Activated T-cell treated with anti-CD3 and anti-CD28 coated beads, Interleukin-2, amount 50 U/mL, for 48 hours (primary cell): ENCODE measurements at places on chromosomes 7 and 10.

DNA sequence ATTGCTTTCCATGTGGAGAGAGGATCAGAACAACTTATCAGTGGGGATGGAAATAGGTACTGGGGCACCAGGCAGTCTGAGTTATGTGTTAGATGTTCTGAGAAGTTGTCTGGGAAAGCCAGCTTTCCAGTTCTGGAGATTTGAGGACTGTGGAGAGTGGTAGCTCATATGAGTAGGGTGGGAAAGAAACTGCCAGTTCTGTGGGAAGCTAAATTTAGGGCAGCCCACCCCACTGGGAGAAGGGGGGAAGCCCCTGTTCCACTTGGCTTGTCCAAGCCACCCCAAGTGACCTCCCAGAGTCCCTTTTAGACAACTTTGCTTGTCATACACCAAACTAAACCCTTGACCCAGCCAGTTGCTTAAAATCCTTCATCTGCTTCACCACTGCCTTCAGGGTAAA is 189.5 kb downstream of the REEP3 start:
- DNase-seq: no peak

- DNase-seq: no peak
These were observed 42.2 kb downstream of the ACSM6 start for GRCh38 chr10:95236068-95236903.

- DNase-seq: no peak
These were observed 15.9 kb downstream of the ADAM12 start for GRCh38 chr10:126372396-126372795.

DNA sequence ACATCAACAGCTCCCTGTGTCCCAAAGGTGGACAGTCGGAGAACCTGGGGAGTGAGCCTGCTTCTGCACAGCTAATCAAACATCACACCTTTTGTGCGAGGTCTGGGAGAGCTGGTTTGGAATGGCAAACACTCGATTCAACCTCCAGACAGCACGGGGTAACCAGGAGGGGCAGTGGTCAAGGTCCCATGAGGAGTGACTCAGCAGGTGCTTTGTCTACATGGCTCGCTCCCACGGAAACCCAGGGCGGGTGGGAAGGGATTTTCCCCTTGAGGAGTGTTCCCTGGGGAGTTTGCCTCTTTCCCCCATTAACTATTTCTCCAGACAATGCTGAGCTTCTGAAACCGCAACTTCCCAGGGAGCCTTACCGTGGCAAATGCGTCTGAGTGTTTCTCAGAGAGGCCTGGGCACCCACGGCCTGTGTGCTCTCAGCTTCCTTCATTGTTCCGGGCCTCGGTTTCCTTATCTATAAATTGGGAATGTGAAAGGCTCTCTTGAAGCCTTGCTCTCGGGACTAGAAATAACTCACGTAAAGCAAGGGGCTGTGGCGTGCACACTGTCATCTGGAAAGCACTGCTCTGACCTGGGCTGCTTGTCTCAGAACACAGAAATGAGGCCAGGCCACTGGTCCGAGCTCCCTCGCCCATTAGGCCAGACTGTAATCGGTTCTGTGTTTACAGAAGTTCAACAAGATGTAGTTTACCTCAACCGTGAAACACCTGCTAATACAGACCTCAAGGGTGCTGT is 14.0 kb upstream of the GTPBP4 start:
- DNase-seq: no peak

DNA sequence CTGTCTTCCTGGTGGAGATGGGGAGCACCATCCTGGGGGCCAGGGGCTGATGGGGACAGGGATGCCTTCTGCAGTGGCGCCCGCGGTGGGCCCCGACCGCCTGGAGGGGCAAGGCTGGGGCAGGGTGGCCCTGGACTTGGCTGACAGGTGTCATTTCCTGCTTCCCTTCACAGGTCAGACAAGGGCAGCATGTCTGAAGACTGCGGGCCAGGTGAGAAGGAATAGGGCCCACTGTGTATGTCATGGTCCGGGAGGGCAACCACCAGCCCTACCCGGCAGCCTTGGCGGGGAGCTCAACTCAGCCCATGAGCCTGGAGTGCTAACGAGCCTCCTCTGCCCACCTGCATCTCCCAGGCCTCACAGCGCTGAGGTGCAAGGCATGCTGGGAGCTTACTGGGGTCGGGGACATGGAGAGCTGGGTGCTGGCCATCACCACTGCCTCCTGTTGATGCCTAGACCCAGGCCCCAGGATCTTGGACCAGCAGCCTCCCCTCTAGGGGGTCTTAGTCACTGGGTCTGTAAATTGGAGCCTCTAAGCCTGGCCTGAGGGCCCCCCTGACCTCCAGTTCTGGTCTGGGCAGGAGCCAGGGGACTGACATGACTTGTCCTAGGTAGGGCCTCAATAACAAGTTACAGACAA is 28.0 kb upstream of the SRRM3 start:
- DNase-seq: no peak

- no peak for DNase-seq
These were observed 60.3 kb upstream of the LYZL1 start for GRCh38 chr10:29228562-29228961.

DNA sequence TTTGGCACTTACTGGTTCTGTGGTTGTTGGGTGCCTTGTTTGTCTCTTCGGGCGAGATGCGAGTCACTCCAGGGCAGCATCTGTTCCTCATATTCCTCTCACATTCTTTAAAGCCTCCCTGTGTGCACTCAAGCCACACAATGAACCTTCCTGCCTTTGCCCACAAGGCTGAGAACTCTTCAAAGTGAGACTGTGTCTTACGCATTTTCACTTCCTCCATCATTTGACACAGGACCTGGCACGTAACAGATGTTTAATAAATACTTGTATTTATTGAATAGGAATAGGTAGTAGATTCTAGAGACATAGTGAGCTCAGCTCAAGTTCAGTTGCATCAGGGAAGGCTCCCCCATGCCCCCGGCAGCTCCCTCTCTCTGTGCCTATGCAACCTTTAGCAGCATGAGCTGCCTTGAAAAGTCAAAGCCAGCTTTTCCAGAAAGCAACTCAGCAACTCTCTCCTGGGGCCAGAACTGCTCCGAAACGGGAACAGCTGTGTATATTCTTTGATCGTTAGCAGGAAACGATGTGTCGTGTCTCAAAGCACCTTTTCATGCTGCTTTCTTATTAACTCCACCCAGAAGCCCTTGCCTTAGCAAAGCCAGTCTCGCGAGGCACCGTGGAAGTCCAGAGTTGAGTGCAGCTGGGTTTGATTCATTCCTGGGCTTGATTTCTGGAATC is 97.5 kb downstream of the PFKFB3 start:
- peak; percentile 54 for DNase-seq

DNA sequence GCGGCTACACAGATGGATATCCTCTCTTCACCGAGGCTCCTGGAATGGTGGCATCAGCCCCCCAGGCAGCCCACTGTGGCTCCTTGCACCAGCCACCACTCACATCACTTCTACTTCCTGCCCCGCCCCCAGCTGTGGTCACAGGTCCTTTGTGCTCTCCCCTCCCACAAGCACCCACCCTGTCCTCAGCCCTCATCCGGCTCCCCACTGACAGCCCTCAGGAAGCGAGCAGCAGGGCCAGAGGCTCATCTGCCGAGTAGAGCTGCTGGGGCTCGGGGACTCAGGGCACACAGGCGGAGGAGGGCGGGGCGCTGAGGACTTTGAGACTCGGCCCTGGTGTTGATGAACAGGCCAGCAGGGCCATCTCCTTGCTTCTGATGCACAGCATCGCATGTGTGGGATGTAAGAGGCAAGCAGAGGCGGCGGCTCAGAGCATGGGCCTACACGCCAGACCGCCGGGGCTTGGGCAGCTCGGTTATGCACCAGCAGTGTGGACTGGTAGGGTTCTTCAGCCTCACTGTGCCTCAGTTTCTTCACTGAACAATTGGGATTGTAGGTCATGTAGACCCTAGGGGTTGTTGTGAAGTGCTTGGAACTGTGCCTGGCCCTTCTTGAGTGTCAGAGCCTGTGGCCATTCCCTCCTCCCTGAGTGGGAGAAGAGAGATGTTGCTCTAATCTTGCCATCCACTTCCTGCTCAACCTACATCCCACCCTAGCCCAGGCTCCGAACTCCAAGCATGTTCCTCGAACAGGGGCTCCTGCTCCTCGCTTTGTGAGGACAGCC is at the start of gene PRF1:
Gene PRF1, minus strand, starts transcription at position 77 of the 784 bp plus-strand sequence. CDS start 1,839 bp downstream, outside the sequence.
- DNase-seq: peak; percentile 87

DNA sequence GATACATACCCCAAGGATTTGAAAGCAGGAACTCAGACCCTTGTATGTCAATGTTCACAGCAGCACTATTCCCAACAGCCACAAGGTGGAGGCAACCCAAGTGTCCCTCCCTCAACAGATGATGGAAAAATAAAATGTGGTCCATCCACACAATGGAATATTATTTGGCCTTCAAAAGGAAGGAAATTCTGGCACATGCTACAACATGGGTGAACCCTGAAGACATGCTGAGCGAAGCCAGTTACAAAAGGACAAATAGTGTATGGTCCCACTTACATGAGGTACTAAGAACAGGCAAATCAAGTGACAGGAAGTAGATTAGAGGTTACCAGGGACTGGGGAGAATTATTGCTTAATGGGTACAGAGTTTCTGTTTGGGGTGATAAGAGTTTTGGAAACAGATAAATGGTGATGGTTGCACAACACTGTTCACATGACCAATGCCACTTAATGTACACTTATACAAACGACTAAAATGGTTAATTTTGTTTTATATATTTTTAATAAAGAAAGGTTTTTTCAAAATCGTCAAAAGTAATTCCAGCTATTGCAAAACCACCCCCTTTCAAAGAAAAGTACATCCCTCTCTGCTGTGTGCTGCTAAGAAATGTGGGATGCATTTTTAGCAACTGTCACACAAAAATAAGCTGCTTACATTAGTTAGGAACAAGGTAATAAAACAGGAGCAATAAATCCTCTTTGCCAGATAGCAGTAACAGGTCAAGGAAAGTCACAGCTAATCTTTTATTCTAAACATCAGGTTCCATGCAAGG is 85.7 kb downstream of the GRB10 start:
- no peak for DNase-seq

- DNase-seq: no peak
These were observed 397.6 kb upstream of the LRRN3 start for GRCh38 chr7:110693344-110693743.

DNA sequence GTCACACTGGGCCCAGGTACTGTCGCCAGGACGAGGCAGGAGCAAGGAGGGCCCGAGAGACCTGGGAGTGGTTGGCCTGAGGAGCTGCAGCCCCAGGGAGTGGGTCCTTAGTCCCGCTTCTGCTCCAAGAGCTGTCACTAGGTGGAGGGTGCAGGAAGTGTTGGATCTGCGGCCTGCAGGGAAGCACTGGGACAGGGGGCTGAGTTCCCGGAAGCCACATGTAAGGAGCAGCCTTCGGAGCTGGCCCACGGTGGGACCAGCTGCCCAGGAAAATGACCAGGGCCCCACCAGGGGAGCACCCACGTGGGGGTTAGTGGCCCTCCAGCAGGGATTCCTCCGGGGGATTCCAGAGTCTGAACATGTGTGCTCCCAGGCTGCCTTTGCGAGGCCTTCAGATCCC is 9.2 kb upstream of the AQP1 start:
- DNase-seq: no peak

- DNase-seq: no peak
These were observed 268.3 kb upstream of the IGFBP3 start for GRCh38 chr7:46189255-46189790.

- DNase-seq: no peak
These were observed 102.8 kb downstream of the PRKG1 start for GRCh38 chr10:51176976-51177695.

- DNase-seq: no peak
These were observed 58.8 kb upstream of the GAD2 start for GRCh38 chr10:26157734-26158133.

DNA sequence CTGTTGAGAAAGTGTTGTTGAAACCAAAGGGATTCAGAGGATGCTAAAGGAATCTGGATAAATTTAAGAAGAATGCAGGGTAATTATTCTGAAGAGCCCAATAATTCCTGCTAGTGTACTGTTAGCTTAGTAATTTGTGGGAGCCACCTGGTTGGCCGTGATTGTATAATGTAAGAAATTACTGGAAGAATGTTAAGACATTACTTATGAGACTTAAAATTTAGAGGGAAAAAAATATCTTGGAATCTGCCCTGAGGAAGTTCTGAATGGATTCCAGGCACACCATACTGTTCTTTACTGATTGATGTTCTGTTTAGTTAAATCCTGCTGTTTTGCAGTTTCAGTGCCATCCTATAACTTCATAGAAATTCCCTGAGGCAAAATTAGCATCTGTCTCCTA is 155.0 kb upstream of the RHOBTB1 start:
- DNase-seq: no peak

GRCh38 chr7:122413339-122413738 is 108.8 kb upstream of the FEZF1 start:
- DNase-seq: no peak

DNA sequence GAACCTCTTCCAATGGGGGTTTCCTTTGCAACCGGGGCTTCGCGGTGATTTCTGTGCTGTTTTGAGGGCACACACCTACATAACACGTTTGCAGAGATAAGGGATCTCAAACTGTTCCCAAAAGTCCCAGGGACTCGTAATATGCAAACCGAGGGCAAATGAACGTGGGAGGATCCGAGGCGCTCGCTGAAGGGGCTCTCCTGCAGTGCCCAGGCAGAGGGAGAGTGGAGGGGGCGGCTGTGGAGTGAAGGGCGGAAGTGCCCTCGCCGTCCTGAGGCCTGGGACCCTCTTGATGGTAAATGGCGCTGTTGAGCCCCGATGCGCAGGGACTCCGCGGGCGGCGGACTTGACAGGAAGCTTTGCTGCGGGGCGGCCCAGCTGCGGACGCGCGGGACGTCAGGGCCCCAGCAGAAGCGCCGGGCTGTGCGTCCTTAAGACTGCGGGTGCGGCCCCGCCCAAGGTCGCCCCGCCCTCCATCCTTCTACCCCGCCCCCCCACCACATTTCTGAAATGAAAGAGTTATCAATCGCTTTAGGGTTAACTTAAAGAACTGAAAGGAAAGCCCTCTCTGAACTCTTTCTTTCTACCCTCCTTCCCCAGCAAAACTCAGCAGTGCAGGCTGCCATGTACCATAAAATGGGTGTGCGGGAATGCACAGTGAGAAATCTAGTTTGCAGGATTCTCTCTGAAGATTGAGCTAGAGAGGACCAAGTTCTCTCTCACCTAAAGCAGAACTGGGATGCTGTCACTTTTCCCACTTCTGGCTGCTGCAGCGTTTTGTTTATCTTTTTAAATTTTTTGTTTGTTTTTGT is 151.8 kb upstream of the YAE1 start:
- peak; percentile 64 for DNase-seq

- DNase-seq: no peak
These were observed 267.8 kb downstream of the BICC1 start for GRCh38 chr10:58780476-58780875.

GRCh38 chr10:88831709-88832108 is 19.9 kb downstream of the ANKRD22 start:
- DNase-seq: peak; percentile 50

DNA sequence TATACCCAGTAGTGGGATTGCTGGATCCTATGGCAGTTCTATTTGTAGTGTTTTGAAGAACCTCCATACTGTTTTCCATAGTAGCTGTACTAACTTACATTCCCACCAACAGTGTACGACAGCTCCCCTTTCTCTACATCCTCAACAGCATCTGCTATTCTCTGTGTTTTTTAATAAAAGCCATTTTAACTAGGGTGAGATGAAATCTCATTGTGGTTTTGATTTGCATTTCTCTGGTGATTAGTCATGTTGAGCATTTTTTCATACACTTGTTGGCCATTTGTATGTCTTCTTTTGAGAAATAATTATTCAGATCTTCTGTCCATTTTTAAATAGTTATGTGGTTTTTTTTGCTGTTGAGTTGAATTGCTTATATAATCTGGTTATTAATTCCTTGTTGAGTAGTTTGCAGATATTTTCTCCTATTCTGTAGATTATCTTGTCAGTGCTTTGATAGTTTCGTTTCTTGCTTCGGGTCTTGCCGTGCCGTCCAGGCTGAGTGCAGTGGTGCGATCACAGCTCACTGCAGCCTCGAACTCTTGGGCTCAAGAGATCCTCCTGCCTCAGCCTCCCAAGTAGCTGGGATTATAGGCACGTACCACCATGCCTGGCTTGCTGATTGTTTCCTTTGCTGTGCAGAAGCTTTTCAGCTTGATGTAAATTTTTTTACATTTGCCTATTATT is 12.0 kb downstream of the MTG1 start:
- DNase-seq: no peak
